ENCODE measurements at places on chromosomes 7 and 10. TPM values are rescaled to one million over a fixed set of nuclear protein-coding genes. Genes with fewer than 3 reads are reported as not detected.

DNA sequence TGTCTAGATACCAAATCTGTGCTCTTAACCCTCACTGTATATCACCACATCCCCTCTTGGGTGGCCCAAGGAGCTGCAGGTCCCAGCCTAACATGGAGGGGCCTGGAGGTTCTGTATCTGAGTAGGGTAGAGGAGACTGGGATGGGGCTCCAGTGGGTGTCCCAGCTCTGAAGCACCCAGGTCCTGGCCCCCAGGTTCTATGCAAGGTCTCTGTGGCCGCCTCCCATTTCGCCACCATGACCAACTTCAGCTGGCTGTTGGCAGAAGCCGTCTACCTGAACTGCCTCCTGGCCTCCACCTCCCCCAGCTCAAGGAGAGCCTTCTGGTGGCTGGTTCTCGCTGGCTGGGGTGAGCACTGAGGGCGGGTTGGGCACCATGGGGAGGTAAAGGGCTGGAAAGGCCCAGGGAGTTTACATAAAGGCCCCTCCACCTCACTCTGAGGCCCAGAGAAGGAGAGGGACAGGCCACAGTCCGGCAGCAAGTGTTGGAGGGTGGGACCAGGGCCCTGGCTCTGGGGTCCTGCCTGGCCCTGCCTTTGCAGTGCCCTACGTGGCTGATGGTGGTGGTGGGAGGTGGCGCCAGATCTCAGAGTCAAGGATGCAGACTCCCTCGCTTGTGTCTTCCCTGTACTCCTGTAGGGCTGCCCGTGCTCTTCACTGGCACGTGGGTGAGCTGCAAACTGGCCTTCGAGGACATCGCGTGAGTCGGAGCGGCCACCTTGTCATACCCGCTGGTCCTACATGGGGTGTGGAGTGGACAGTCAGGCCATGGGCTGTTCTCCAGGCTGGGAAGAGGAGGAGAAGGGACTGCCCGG is 10.2 kb downstream of the GHRHR start:
- DNase-seq = no peak

Gene IL6
- total RNA-seq = not detected

DNA sequence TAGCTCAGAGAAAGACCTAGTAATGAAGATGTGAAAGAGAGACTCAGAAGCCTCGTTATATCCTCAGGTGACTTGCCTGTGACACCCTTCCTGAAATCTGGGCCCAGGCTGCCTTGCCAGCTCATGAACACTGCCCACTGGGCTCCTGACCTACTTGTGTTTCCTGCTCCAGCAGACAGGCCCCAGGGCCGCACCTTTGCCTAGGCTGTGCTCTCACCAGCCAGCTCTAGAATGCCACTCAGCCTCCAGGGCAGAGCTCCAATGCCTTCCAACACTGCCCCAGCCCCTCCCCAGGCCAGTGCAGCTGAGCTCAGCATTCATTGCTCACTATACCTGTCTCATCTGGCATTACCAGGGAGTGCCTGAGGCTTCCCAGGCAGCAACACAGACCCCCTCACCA is 94.3 kb downstream of the DLG5 start:
- DNase-seq = no peak

Gene BCL7B
- 37.7 TPM for total RNA-seq

Gene SPDYE5
- not detected for total RNA-seq

- no peak for DNase-seq
These were observed 660 bp downstream of the SUV39H2 start for GRCh38 chr10:14879124-14879927.

DNA sequence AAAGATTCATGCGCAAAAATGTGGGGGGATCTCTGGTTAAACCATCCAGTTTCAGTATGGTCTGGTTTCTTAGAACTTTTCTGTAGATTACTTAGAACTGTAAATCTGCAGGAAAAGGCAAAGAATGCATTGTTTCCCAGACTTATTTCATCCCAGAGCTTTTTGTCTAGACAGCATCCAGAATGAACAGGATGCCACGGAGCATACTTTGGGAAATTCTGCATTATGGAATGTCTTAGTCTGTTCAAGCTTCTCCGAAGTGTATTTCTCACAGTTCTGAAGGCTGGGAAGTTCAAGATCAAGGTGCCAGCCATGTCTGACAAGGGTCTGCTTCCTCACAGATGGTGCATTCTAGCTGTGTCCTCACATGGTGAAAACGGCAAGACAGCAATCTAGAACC is 136.3 kb downstream of the INHBA start:
- DNase-seq = no peak

Gene LMOD2
- total RNA-seq = 0.19 TPM

- no peak for DNase-seq
These were observed 18.4 kb downstream of the TSPAN14 start for GRCh38 chr10:80472234-80473095.

DNA sequence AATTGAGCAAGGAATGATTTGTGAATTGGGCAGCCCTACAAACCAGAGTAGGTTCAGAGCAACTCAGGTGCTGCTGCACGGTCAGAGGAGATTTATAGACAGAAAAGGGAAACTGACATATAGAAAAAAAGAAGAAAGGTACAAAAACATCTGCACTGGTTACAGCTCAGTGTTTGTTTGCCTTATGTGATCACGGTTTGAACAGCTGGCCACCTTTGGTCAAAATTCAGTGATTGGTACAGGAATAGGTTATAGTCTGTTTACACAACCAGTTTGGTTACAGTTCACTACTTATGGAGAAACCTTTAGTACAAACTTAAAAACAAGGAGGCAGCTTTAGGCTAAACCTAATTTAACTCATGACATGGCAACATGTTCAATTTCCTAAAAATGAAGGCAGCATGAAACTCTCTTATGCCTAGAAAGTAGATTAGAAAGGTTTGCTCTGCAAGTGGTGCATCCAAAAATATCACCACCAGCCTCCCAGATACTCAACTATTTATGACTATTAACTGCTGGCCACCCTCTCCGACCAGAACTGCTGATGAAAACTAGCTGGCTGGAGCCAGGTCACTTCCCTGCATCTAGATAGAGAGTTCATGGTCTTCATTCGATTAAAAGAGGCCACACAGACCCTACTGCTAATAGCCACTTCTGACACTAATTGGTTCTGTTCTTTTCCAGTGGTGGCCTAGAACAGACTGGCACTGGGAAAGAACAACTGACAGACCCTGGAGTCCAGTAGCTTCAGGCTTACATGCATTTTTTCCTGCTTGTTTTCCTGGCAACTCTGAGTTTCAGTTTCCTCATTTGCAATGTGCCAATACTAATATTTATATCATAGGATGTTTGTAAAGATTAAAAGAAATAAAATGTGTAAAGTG is 548.0 kb downstream of the CCSER2 start:
- DNase-seq = no peak

Gene MEOX2
- total RNA-seq = 3.0 TPM

DNA sequence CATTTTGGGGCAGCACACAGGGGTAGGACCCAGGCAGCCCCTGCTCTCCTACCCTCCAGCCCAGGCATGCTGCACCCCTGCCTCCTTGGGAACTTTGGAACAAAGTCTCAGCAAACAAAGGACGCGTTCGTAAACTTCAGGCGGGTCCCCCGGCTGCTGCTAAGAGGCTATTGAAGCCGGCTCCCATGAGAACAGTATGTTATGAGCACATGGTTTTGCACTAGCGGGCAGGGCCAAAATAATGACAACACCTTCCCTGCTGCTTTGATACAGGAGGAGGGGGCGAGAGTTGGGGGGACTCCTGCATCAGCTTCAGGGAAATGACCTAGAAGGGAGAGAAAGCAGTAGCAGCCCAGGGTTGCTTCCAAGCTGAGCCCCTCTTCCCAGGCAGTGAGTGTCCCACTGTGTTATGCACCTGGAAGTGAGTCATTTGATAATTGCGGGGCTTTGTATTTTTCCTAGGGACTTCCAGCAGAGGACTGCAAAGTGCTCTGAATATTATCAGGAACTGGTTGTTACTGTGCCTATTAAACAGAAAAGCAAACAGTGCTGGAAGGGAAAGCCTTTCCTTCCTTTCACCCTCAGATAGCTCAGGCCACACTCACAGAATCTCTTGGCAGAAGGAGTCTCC is 6.9 kb downstream of the ITPRIP start:
- no peak for DNase-seq

DNA sequence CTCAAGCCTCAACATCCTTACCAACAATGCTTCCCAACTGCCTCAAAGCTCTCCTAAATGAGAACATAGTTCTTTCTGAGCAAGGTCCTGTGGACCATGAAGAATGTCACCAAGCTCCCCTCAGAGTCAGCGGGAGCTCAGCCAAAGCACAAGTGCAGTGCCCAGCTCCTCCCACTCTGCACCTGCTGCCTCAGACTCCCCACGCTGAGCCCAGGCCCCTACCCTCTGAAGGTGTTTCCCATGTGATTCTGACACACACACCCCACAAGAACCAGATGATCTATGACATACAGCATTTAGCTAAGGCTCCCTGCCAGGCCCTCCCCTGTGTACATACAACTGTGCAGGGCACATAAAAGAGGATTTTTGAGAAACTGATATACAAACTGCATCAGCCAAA is 19.2 kb downstream of the ERCC6 start:
- no peak for DNase-seq

- no peak for DNase-seq
These were observed 11.8 kb upstream of the OPN4 start for GRCh38 chr10:86642499-86642898.

DNA sequence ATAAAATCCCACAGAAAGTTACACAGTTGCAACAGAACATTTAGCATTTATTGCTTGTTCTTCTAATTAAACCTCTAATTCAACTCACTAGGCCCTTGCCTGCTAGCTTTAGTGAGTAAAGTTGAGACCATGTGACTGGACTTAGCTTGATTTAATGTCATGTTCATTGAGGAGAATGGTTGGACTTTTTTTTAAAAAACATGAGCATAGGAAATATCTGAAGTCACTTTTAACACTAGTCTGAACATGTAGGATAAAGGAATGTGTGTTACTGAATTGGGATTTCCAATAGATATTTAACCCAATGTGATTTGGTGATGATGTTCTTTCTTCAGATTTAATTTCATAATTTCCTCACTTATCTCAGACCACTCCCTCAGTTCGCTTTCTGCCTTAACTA is 24.6 kb upstream of the GLCCI1 start:
- no peak for DNase-seq

- DNase-seq = no peak
These were observed 9.0 kb downstream of the MTURN start for GRCh38 chr7:30143748-30144251.

- DNase-seq = peak; percentile 82
These were observed 141.9 kb upstream of the MKI67 start for GRCh38 chr10:128268015-128268722.

DNA sequence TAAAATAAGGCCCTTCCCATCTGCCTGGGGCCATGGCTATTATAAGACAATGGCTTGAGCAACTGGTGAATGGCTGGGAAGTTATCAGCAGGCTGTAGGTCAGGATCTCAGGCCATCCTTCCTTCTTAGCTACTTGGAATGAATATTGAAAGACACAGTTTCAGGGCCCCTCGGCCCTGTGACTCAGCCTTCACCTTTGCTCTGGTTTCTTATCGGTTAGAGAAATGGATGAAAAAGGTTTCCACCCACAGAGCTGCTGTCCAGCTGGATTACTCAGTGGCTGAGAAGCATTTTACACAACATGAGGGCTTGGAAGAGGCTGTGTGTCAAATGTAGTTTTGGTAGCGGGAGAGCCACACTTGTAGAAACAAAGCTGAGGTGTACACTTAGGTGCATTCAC is 9.4 kb downstream of the ACSL5 start:
- DNase-seq = no peak

Gene LLCFC1
- not detected for total RNA-seq

DNA sequence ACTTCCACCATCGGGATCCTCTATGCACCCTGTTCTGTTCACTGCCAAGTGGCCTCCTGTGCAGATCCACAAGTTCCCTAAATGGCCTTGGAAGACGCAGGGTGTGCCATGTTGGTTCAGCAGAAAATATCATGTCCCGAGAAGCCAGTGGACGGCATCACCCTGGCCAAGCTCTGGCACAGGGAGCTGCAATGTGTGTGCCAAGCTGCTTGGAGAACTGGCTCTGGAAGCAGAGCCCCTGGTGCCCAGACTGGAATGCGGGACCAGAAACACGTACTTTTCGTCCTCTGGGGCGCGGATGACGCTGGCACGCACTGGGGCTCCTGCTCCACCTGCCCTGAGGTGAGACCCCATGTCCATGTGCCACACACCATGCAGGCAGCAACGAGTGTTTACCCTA is 124.7 kb upstream of the CARD11 start:
- DNase-seq = no peak

GRCh38 chr10:44898665-44899064 is 12.5 kb upstream of the TMEM72 start:
- DNase-seq = no peak

Gene TMEM236
- total RNA-seq = 11.6 TPM

DNA sequence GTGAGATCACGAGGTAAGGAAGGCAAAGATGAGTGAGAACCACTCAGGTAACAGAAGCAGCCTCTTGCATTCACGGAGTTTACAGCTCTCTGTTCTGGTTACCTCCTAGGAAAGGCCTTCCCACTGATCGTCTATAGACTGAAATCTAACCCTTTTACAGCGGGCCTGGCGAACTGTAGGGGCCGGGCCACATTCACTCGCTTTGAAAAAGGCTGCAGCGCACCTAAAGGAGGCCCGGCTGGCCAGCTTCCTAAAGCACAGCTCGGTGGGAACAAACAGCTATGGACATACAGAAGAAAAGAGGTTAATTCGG is 565 bp downstream of the ATP5MK start:
- no peak for DNase-seq

DNA sequence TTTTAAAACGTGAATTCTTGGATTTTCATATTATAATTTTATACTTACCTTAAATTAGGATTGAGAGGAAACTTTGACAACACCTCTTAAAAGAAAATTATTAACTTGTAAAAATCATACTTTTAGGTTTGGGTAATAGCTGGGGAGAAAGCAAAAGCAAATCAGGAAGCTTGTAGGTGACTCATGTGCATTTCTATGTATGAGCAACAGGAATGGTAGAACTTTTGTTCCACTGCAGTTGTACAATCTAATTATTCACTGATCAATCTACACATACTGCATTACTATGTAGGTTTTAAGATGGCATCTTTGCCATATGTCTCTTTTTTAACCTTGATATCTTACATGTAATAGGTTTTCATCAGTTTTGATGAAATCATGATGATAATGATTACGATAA is 223.2 kb downstream of the PRKG1 start:
- DNase-seq = no peak

GRCh38 chr7:28157831-28158416 is 22.7 kb downstream of the JAZF1 start:
- no peak for DNase-seq

Gene CLDN3
- 13.6 TPM for total RNA-seq

Gene POU6F2
- 2.0 TPM for total RNA-seq

DNA sequence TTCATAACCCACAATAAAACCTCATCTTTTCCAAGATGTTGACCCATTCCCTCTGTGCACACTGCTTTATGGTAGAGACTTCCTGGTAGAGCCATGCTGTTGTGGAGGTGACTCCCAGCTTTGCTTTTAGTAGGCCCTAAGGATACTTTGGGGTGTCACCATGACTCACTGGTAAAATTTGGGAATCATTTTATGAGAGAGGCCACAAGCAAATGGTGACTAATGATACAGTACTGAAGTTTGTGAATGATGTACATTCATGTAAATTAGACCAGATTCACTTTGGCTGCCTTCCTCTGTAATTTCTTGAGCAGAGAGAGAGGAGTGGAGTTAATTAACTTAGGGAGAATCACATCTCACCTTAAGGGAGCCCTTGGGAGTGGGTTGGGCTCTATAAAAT is 686.5 kb downstream of the LRMDA start:
- DNase-seq = no peak

- DNase-seq = no peak
These were observed 72.4 kb downstream of the AUTS2 start for GRCh38 chr7:69670701-69671100.

Measured in type B pancreatic cell (in vitro differentiated cells).